Neural crest cell (in vitro differentiated cells): ENCODE measurements at places on chromosomes 5 and 9.

GRCh38 chr5:171848486-171848885, 62.9 kb downstream of the SMIM23 start:
- H3K4me3 ChIP-seq = no peak overlapping the region
- H3K4me1 ChIP-seq = peaks cover 13% of the 10 kb centered on the region
- no peaks in the 10 kb centered on the region for H3K27me3 ChIP-seq
- DNase-seq = no peak
- H3K27ac ChIP-seq = no peak overlapping the region

DNA sequence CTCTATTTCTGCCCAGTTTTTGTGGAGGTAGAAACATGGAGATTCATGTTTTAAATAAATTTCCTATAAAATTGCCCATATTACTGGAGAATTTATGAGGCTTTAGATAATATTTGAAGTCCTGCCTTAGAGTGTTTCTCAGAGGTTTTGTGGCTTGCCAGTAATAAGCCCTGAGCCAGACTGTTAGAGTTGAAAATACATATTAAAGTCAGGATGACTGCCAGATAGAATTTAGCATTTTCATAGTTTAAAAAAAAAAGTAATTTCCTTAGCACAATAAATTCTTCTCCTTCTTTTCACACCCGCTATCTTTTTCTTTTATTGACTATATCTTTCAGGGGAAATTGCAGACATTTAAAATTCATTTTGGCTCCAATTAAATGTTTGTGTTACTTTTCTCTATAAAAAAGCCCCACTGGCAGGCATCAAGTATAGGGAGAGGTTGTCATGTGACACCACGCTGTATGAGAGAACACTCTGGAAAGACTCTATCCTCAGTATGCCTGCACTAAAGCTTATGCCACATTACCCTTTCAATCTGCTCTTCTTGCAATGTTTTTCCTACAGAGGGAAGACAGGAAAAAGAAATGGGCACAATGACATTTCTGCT, 135.2 kb downstream of the MPDZ start:
- H3K4me3 ChIP-seq = no peak overlapping the region
- peaks cover 2% of the 10 kb centered on the region for H3K36me3 ChIP-seq
- H3K27ac ChIP-seq = peak overlapping the region; percentile 79

DNA sequence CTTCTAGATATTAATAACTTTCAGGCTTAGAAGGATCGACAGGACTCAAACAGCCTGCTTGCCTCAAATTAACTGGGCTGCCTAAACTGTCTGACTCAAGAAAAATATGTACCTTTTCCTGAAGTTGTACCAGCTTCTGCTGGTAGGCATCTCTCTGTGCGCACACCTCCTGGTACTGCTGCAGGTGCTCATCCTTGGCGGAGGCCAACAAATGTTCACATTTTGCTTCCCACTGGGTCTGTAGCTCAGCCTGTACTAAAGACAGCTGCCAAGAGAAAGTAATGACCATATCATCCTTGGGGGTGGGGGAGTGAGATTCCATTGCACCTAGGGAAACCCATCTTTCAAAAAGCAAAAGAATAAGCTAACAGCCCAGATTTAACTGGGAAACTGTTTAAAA, 22.5 kb downstream of the SLC31A2 start:
- H3K36me3 ChIP-seq = peaks cover 30% of the 10 kb centered on the region
- no peak overlapping the region for H3K27ac ChIP-seq
- no peaks in the 10 kb centered on the region for H3K27me3 ChIP-seq
- no peaks in the 10 kb centered on the region for H3K4me1 ChIP-seq
- DNase-seq = no peak

- H3K36me3 ChIP-seq = peaks cover 5% of the 10 kb centered on the region
- peaks cover 2% of the 10 kb centered on the region for H3K27me3 ChIP-seq
- H3K27ac ChIP-seq = peak overlapping the region; percentile 91
- no peak for DNase-seq
- H3K4me1 ChIP-seq = peaks cover 47% of the 10 kb centered on the region
These were observed 2.0 kb downstream of the UBE2R2 start for GRCh38 chr9:33818847-33819500.

- H3K36me3 ChIP-seq = no peaks in the 10 kb centered on the region
- no peak overlapping the region for H3K27ac ChIP-seq
- DNase-seq = no peak
- H3K4me3 ChIP-seq = no peak overlapping the region
- peaks cover 14% of the 10 kb centered on the region for H3K4me1 ChIP-seq
These were observed 112.5 kb downstream of the FAM174A start for GRCh38 chr5:100647461-100648230.

DNA sequence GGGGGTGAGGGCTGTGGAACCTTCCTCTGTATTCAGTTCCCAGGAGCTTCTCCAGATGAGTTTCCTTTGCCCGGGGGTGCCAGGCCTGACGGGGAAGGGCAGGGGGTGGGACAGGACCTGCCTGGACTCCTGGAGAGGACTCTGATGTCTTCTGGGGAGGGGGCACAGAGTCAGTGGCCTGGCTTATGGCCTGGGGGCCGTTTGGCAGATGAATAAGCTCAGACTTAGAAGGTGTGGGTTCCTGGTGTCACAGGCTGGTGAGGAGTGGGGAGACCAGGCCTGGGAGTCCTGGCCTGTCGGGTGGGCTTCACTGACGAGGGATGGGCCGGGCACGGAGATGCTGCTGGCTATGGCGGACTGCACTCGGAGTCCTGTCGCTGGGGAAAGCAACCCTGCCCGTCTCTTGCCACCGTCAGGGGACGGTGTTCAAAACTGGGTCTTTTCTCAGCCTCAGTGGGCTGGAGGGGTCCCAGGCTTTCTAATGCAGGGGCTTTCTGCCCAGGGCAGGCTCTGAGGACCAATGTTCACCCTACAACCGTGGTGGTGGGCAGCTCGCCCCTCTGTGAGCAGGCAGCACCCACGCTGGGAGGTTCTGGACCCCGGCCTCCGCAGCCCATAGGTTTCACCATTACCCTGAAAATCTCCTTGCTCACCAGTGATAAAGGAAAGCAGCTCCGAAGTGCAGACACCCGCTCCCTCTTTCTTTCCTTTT, 16.2 kb downstream of the COL5A1 start:
- no peak overlapping the region for H3K4me3 ChIP-seq
- no peak for DNase-seq
- no peak overlapping the region for H3K27ac ChIP-seq

- no peak overlapping the region for H3K4me3 ChIP-seq
- H3K27me3 ChIP-seq = no peaks in the 10 kb centered on the region
- DNase-seq = no peak
- no peaks in the 10 kb centered on the region for H3K36me3 ChIP-seq
- no peaks in the 10 kb centered on the region for H3K4me1 ChIP-seq
These were observed 36.9 kb upstream of the CDK20 start for GRCh38 chr9:88011005-88011766.

- no peak for DNase-seq
- no peak overlapping the region for H3K27ac ChIP-seq
- H3K27me3 ChIP-seq = no peaks in the 10 kb centered on the region
- no peak overlapping the region for H3K4me3 ChIP-seq
These were observed 261.3 kb downstream of the SLIT3 start for GRCh38 chr5:169039592-169039991.

DNA sequence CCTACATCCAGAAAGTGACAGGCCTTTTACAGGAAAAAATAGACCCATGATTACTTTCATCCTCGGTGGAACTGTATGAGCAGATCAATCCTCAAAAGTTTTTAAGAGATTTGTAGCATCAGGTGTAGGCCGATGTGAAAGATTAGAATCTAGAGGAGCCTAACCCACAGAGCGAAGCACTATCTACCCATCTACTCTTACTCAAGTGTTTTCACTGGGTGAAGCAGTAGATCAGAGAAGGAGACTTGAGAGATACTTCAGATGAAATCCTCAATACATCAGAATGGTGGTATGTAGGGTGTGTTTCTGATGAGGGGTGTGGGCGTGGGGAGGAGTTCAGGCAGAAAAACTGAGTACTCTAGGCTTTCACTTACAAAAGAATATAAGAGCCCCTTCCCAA, 192.8 kb downstream of the FER start:
- H3K36me3 ChIP-seq = no peaks in the 10 kb centered on the region
- H3K27me3 ChIP-seq = no peaks in the 10 kb centered on the region
- H3K4me3 ChIP-seq = no peak overlapping the region
- H3K27ac ChIP-seq = no peak overlapping the region

GRCh38 chr9:133818444-133818843, 80.3 kb upstream of the SARDH start:
- no peak overlapping the region for H3K4me3 ChIP-seq
- no peaks in the 10 kb centered on the region for H3K27me3 ChIP-seq

GRCh38 chr9:14147738-14148137, 166.2 kb downstream of the NFIB start:
- H3K4me1 ChIP-seq = peaks cover 12% of the 10 kb centered on the region
- no peak for DNase-seq
- H3K27me3 ChIP-seq = no peaks in the 10 kb centered on the region
- no peak overlapping the region for H3K27ac ChIP-seq
- no peaks in the 10 kb centered on the region for H3K36me3 ChIP-seq

GRCh38 chr5:67065237-67065636, 131.4 kb downstream of the CD180 start:
- peaks cover 15% of the 10 kb centered on the region for H3K4me1 ChIP-seq
- DNase-seq = no peak
- no peak overlapping the region for H3K27ac ChIP-seq
- H3K27me3 ChIP-seq = no peaks in the 10 kb centered on the region

GRCh38 chr5:15794052-15794985, 294.3 kb downstream of the FBXL7 start:
- H3K27ac ChIP-seq = peak overlapping the region; percentile 61
- peaks cover 7% of the 10 kb centered on the region for H3K36me3 ChIP-seq
- no peaks in the 10 kb centered on the region for H3K27me3 ChIP-seq

- no peaks in the 10 kb centered on the region for H3K36me3 ChIP-seq
- H3K27ac ChIP-seq = no peak overlapping the region
- H3K4me1 ChIP-seq = no peaks in the 10 kb centered on the region
- no peak overlapping the region for H3K4me3 ChIP-seq
- no peak for DNase-seq
These were observed 9.0 kb downstream of the C5orf63 start for GRCh38 chr5:127064253-127064840.

DNA sequence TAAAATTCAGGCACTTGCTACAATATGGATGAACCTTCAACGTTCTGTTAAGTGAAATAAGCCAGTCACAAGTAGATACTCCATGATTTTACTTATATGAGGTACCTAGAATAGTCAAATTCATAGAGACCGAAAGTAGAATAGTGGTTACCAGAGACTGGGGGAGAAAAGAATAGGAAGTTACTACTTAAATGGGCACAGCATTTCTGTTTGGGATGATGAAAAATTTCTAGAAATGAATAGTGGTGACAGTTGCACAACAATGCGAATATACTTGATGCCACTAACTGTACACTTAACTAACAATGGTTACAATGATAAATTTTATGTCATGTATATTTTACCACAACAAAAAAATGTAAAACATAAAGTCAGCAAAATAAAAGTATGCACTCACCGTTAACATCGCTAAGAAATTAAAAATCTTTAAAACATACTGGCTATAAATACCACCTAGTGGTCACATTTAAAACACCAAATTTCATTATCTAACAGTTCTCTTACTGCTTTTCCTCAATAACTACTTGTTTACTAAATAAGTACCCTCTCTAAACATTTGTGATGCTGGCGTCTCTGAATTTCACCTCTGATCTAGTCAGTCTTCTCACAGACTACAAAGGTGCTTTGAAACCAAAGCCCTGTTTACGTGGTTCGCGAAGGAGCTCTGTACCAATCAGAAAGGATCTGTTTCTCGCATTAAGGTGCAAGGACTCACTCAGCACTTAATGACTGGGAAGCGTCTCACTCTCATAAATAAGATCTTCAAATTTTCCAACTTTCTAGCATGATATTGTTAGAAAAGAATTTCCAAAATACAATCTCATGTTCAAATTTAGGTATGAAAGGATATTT, 22.7 kb downstream of the KIF3A start:
- no peak for DNase-seq
- no peaks in the 10 kb centered on the region for H3K27me3 ChIP-seq
- H3K4me3 ChIP-seq = no peak overlapping the region
- no peaks in the 10 kb centered on the region for H3K4me1 ChIP-seq
- peaks cover 4% of the 10 kb centered on the region for H3K36me3 ChIP-seq
- H3K27ac ChIP-seq = no peak overlapping the region

DNA sequence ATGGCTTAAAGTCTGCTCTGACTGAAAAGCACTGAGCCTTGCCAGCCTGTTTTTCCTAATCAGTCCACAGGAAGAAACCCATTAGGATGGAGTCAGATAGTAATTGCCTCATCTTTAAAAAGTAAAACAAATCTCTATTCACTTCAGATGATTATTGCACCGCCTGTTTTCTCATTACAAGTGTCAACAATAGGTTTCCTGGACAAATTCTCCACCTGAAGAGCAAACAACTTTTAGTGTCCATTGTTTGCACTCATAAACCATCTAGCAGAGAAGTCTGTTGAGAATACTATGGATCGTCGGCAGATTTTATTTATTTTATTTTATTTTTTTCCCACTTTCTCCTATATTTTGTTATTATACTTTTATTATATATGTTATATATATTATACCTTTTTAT, 20.3 kb downstream of the C5orf63 start:
- DNase-seq = no peak
- H3K4me3 ChIP-seq = no peak overlapping the region
- no peaks in the 10 kb centered on the region for H3K4me1 ChIP-seq
- H3K27ac ChIP-seq = no peak overlapping the region
- no peaks in the 10 kb centered on the region for H3K27me3 ChIP-seq

- peak overlapping the region; percentile 36 for H3K27ac ChIP-seq
- no peaks in the 10 kb centered on the region for H3K27me3 ChIP-seq
- H3K4me3 ChIP-seq = peak overlapping the region; percentile 92
- H3K4me1 ChIP-seq = peaks cover 39% of the 10 kb centered on the region
- peaks cover 3% of the 10 kb centered on the region for H3K36me3 ChIP-seq
These were observed 530 bp downstream of the RAPGEF1 start for GRCh38 chr9:131739133-131739958.

- DNase-seq = no peak
- no peak overlapping the region for H3K27ac ChIP-seq
- H3K4me1 ChIP-seq = peaks cover 3% of the 10 kb centered on the region
These were observed 38.6 kb downstream of the CAPSL start for GRCh38 chr5:35899800-35900199.

GRCh38 chr5:37002176-37002751, 125.7 kb downstream of the NIPBL start:
- H3K27ac ChIP-seq = no peak overlapping the region
- H3K4me3 ChIP-seq = no peak overlapping the region
- DNase-seq = no peak
- H3K36me3 ChIP-seq = peaks cover 3% of the 10 kb centered on the region
- peaks cover 6% of the 10 kb centered on the region for H3K4me1 ChIP-seq

- H3K4me3 ChIP-seq = no peak overlapping the region
- DNase-seq = no peak
- H3K36me3 ChIP-seq = peaks cover 1% of the 10 kb centered on the region
These were observed 307.8 kb upstream of the PAPPA start for GRCh38 chr9:115845648-115846312.
